ENCODE measurements at places on chromosomes 6 and 20.

DNA sequence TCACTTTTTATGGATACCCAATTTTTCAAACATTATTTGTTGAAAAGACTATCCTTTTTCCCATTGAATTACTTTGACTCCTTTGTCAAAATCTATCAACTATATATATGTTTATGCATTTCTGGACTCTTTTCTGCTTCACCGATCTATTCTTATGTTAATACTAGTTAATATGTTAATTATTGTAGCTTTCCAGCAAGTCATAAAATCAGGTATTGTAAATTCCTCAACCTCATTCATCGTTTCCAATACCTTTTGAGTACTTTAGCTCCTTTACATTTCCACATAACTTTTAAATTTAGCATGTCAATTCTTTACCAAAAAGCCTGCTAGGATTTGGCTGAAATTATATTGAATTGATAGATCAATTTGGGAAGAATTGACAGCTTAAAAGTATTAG lies 407.3 kb downstream of the ARHGAP18 start:
- no peak for DNase-seq

GRCh38 chr20:24954566-24954965 lies 5.5 kb downstream of the CST7 start:
- DNase-seq = no peak

- DNase-seq = peak; percentile 63
Observed at GRCh38 chr6:154380741-154381140, 24.1 kb upstream of the IPCEF1 start.

DNA sequence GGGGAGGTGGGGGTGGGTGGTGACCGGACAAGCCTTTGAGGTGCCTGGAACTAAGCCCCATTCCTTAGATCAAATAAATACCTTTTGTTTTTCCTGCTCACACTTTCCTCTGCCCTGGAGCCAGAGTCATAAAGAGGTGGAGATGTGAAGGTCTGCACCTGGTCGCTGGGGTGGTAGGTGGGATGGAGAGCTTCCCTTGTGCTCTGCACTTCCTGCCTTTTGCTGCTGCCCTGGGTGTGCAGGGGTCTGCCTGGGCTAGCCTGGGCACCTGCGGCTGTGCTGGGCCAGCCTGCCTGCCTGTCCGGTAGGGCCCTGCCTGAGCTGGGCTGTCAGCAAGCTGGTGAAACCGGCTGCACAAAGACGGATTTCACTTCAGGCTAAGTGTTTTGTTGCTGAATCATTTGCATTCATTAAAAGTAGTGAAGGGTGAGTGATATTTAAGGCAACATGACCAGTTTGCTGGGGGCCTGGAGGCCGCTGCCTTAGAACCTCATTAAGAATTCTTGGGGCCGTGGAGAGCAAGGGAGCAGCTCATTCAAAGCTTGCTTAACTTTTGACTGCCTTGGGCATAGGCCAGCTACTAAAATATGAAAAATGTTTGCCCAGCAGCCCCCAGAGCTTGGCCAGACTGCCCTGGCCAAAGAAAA lies 20.5 kb downstream of the PTK7 start:
- DNase-seq = no peak

GRCh38 chr6:159777240-159777904 lies 12.0 kb downstream of the TCP1 start:
- no peak for DNase-seq

- no peak for DNase-seq
Observed at GRCh38 chr6:84137989-84138575, 89.4 kb downstream of the CEP162 start.

- peak; percentile 98 for DNase-seq
Observed at GRCh38 chr6:138773177-138774091, at the start of gene CCDC28A. CCDC28A (plus strand) TSS chr6:138773769; CDS start chr6:138776121, 2,352 bp downstream.

- no peak for DNase-seq
Observed at GRCh38 chr20:51176876-51177275, 154.0 kb upstream of the KCNG1 start.

DNA sequence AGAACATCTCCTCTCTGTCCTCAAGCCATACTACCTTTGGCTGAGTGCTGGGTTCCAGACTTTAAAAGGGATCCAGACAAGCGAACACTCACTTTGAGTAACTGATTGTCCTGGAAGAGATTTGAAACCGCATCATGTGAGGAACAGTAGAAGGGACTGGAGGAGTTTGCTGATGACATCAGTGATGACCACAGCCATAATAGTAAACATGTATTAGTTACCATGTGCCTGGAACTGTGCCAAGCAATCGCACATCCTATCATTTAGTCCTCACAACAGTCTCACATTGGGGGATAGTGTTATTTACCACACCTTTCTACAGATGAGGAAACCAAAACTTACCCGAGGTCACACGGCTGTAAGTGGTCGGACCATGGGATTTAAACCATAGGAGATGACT lies 39.8 kb downstream of the ARMC2 start:
- DNase-seq = peak; percentile 67

DNA sequence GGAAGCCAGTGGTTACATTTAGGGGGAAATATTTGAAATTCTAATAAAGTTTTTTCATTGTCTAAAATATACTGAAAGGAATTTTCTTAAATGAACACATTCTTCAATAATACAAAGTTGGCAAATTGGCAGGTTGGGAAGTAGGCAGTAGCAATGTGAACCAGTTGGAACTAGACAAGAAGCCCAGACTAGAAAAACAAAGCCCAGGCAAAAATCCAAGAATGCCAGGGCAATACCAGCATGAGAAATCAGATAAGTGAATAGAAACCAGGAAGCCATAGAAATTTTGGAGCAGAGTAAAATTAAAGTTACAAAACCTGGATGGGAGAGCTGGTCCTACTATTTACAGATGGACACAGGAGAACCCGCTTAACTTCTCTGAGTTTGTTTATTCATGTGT lies 52.2 kb downstream of the TPBG start:
- DNase-seq = no peak

DNA sequence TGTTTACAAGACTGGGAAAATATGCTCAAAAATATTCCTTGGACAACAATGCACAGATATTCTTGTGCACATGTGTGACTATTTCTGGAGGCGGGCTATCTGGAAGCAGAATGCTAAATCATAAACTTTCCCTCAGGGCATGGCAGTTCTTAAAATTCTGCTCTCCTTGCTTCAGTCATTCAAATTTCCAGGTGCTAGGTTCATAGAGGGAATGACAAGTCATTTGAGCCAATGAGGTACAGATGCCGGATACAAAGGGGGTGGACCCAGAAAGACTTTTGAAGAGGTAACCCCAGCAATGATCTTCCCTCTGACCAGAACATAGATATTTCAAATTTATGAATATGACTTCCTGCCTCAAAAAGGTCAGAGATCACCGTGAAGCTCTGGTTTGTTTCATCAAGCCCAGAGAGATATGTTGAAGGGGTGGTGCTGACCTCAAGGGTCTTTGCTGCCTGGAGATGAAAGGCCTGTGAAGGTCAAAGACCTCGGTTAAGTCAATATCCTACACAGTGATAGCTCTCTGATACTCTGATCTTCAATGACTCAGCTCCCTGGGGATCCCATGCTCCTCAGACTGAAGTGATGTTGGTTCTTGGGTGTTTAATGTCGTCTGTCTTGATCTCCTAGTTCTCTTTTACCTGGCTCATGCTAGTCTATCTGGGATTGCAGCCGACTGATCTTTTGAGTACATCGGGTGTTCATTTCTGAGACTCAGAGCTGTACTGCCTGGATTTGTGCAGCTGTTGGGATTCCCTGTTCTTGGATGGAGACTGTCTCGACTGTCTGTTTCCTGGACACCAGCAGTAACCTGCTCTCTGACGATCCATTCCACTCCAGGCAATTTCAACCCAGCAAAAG lies 47.5 kb upstream of the TSHZ2 start:
- no peak for DNase-seq

DNA sequence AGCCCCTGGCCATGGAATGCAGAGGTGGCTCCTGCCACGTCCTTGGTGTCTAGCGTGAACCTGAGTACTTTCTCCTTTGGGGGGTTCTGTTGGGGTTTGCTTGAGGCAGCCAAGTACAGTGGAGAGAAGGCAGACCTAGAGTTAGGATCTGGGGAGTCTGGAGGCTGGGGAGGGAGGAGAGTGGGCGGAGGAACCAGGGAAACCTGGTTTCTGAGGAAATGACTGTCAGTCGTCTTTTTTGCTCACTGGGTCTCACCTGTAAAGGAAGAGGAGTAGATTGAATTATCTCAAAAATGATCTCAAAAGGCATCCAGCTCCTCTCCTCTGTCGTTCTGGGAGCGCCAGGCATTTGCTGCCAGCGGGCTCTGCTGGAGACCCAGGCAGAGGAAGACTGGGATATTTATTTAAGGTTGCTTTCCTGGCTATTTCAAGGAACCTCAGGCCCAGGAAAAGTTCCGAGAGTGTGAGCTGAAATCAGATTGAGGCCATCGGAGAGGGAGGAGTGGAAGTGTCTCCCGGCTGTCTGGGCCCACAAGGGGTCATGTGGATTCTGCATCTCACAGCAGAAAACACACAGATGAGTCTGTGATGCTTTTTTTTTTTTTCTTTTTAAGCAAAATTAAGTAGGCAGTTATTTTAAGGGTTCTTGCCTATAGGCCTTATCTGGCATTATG lies 16.1 kb downstream of the EPB41L1 start:
- DNase-seq = no peak

GRCh38 chr6:149054559-149055194 lies 262.8 kb upstream of the TAB2 start:
- DNase-seq = no peak

DNA sequence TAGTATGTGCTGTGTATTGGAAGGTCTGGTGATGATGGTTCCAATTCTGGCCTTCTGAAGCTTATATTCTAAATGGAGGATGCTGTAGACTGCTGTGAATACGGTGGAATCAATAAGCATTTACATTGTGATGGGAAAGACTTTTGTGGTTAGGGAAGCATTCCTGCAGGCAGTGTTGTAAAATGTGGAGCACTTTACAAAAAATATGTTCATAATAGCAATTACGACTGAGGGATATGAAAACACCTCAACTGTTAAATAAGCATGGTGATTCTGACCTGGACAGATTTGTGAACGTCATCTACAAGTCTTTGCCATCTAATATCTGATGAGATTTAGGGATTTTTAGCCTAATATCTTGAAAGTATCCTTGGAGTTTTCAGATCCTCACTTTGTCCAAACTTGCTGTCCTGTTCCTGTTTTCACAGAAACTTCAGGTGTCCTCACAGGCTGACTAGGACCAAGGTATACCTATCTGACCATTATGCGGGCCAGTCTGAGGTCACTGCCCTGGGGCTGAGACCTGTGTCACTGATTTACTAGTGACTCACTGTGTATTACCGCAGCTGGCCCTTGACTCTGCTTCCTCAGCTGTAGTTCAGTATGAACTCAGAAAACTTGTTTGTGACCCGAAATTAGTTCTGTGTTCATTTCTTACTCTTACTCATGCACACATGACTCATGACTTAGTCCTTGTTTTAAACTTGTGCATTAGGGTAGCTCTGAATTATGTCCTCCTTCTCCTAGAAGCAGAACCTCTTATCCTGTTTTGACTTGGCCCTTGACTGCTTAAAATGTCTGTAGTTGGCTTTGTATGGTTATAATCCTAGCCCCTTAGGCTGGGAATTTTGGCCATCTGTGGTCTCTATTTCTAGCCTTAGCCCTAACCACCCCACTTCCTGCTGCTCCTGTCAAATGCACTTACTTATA lies 343.0 kb downstream of the CDKAL1 start:
- DNase-seq = peak; percentile 95

DNA sequence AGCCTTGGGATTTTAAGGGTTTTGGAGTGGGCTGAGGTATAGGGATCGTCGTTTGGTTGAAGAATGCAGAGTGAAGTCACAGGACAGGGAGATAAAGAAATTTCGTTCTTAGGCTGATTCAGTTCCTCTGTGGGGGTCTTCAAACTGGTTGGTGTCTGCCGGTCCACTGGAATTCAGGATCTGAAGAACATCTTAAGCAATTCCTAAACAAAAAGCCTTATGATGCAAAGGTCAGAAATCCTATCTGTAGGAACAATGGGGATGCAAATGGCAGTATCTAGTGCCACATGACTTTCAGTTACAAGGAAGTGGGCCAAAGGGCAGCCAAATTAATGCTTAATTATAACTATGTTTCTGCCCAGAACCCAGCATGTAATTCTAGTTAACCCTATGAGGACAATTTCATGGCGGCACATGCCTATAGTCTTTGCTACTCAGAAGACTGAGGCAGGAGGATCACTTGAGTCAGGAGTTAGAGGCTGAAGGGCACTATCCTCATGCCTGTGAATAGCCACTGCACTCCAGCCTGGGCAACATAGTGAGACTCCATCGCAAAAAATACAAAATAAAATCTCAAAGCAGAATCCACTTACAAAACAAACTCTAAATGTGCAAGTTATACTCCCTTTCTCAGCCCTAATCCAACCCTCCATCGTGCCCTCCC lies 4.6 kb upstream of the SLC2A10 start:
- no peak for DNase-seq

GRCh38 chr20:53706008-53706465 lies 112.4 kb upstream of the ZNF217 start:
- no peak for DNase-seq

DNA sequence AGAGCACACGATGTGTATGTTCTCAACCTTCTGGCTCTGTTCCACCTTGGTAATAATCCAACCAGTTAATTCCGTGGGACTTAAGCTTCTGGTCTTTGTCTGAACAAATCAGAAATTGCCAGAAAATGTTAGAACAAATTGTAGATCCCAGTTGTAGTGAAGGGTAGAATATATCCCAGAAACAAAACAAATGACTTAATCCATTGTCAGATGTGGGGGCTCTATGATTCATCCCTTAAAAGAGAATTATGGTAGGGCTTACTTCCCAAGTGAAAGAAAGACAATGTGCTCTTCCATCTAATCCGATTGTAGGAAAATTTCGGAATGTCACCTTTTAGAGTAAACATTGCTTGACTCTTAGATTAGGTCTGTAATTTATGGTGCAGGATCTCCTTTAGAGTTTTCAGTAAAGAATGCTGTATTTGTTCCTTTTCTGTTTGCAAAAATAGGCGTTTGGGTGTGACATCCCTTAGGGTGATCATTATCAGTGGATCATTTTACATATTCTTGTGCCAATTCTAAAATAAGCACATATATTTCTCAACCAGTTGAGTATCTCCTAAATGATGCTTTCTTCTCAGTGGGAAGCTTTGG lies 234.5 kb upstream of the ZNF217 start:
- DNase-seq = peak; percentile 36

DNA sequence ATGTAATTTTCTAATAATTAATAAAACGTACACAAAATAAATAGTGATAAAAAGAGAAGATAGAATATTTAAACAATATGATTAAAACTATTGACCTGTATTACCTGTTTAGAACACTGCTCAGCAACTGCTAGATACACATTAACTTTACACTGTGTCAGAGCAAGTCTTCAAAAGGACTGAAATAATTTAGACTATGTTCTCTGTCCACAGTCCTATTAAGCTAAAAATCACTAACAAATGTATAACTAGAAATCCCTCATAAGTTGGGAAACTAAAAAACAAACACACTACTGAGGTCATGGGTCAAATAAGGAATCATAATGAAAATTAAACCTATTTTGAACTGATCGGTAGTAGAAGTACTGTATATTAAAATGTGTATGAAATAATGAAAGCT lies 181.7 kb downstream of the QKI start:
- DNase-seq = no peak

GRCh38 chr6:41451515-41452163 lies 94.5 kb upstream of the FOXP4 start:
- DNase-seq = no peak

GRCh38 chr20:46990017-46990595 lies 95.5 kb downstream of the EYA2 start:
- DNase-seq = peak; percentile 5

GRCh38 chr6:7016226-7016625 lies 91.5 kb upstream of the RREB1 start:
- peak; percentile 89 for DNase-seq

All from suppressor macrophage treated with lipopolysaccharide for 1 hour (primary cell).